ENCODE measurements at places on chromosomes 16 and 17.
A peak's percentile ranks its signal among the peaks of the same experiment; 100 is the strongest.

DNA sequence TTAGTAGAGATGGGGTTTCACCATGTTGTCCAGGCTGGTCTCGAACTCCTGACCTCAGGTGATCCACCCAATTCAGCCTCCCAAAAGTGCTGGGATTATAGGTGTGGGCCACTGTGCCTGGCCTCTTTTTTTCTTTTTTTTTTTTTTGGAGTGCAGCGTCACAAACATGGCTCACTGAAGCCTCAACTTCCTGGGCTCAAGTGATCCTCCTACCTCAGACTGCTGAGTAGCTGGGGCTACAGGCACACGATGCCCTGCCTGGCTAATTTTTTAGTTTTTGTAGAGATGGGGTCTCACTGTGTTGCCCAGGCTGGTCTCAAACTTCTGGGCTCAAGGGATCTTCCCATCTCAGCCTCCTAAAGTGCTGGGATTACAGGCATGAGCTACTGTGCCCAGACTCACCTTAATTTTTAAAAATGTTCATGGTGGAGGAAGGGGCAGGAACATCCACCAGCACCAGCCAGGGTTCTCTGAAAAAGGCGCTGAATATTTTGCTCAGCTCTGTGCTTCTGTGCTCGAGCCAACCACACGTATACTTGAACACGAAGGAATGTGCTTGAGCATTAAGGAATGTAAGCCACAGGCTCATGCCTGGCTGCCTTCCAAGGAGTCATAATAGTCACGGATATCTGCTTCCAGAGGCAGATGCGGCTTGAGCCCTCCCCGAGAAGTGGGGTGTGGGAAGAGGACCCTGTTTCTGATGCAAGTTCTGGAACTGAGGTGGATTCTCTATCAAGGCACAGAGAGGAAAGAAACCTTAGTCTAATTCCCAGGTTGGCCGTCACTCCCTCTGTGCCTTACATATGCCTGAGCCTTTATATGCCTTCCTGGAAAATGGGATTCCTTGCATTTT lies 65.5 kb upstream of the CREBBP start:
- DNase-seq = peak; percentile 94

DNA sequence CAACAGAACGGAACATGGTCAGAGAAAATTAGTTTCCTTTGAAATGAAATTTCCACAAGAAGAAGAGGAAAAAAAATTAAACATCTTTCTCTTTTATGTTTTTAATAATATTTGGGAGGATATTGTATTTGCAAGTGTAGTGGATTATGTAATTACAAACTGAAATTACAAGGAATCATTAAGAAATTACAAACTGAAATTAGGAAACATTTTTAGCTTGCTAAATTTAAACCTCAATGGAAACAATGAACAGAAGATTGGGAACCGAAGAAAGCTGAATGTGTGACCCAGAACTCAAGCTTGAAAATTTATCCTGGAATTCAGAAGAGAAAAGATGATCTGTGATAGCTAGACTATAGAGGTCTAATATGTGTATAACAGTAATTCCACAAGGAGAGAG lies 4.4 kb upstream of the PIK3R5 start:
- no peak for DNase-seq

DNA sequence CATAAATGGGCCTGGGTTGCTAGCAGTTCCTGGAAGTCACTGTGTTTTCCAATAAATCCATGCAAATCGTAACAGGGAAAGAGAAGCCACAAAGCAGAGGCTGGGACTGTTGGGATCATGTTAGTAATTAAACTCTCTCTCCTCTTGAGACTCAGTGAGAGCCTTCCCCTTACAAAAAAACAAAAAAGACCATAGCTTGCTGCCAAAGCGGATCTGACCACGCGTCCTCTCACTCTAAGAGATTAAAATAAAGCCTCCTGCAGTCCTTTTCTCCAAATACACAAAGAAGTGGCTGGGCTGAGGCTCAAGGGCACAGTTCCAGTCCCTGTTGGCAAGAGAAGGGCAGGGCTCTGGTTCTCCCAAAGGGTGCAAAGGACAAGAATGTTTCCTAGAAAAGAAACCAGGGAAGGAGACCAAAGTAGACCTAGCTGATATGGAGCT lies 38.5 kb downstream of the PIGL start:
- DNase-seq = peak; percentile 99

DNA sequence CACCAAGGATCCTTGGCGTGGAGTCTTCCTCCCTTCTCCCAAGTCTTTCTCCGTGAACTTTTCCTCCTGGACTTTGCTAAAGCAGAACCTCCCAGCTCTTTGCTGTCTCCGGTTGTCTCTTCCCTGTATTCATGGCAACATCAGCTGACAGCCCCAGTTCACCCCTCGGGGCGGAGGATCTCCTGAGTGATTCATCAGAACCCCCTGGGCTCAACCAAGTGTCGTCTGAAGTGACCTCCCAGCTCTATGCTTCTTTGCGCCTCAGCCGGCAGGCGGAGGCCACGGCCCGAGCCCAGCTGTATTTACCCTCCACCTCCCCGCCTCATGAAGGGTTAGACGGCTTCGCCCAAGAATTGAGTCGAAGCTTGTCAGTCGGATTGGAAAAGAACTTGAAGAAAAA lies 943 bp downstream of the CNTROB start:
- DNase-seq = no peak

GRCh38 chr16:76824221-76824620 lies 366.8 kb upstream of the MON1B start:
- DNase-seq = no peak

DNA sequence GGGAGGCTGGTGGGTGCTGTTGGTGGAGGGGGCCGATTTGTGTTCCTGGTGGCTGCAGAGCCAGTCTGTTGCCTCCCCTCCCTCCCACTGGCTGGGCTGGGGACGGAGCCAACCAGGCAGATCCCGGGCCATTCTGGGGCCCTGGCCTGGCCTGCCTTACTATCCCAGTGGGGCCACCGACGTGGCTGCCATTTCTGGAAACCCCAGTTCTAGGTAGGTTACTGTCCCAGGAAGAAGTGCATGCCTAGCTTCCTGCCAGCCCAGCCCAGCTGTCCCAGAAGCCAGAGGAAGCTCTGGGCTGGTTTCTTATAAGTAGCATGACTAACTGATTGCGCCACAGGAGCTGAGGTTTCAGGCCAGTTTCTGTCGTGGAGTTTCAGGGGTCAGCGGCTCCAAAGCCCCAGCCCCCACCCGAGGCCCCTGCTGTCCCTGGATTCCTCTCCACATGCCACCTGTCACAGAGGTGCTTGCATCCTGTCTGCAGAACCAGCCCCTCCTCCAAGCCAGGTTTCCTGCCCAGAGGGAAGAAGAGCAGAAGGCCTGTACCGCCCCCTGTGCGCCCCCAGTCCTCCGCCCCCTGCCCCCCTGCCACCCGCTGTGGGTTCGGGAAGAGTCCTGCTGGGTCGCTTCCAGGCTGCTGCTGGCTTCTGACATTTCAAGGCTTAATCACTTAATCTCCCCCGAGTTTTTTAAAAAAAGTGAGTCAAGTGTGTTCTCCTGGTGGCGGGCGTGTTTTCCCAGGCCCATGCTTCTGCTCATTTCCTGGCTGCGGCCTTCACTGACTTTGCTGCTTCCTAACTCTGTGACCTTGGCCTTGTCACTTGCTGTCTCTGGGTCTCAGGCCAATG lies 13.2 kb downstream of the IL4R start:
- peak; percentile 74 for DNase-seq

DNA sequence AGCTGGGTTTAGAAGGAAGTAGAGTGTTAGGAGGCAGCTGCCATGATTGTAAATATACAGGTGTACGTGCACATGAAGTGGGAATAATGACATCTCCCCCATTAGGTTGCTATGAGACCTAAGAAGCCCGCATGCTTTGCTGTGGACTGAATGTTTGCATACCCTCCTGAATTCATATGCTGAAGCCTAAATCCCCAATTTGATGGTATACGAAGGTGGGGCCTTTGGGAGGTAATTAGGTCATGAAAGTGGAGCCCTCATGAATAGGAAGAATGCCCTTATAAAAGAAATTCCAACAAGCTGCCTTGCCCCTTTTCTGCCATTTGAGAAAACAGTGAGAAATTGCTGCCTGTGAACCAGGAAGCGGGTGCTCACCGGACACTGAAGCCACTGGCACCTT lies 44.0 kb downstream of the CCDC182 start:
- DNase-seq = no peak

- DNase-seq = peak; percentile 75
These were observed 793.4 kb upstream of the CDH8 start for GRCh38 chr16:62829607-62830006.

DNA sequence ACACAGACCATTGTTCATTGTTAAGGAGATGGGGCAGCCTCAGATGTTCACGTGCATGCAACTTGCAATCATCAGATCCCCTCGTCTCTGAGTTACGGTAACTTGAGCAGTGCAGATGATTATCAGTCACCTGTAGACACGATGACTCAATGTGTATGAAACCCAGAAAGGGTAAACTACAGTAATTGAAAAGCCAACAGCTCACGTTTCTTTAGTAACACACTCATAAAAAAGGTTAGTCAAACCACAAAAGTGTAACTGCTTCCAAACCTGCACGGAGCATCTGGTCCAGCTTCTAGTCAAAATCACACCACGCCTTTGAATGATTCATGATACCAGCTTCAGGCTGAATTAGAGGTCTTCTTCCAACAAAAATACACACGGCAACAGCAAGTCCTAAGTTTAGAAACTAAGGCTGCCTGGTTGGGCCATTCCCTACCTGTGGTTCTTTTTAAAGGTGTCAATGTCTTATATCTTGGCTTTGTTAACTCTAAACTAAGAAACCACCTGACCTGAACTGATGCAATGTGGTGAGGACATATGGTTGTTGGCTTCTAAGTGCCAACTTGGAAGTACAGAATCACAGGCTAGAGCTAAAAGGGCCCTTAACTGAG lies 32.3 kb downstream of the GRB7 start:
- no peak for DNase-seq

DNA sequence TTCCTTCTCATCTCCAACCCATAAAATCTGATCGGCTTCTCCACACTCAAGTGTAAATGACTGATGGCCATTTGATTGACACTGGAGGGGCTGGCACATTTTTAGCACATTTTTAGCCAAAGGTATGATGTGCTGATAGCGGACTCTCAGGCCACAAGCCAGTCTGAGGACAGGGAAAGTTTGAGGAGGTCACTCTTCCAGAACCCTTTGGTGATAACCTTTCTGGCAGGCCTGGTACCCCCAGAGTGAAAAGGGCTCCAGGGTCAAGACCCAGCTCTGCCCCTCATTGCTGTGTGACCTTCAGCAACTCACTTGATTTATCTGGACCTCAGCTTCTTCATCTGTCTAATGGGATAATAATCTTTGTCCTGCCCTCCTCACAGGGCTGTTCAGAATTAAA lies 1.7 kb upstream of the NLRC5 start:
- no peak for DNase-seq

DNA sequence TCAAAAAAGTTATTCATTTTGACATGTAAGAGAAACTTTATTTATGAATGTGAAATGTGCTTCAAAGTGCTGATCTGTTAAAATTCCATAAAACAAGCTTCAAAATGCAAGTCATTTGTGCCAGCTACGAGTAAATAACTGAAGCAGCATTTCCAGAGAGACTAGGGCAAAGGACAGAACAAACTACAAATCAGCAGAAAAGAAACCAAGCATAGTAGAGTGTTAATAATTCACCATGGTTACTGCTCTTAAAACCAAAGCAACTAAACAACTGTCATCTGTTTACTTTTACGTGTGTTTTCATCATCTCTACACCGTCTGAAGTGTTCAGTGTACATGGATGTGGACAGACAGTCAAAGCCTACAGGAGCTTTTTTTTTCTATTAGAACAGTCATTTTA lies 1.6 kb upstream of the ASPA start:
- peak; percentile 90 for DNase-seq

DNA sequence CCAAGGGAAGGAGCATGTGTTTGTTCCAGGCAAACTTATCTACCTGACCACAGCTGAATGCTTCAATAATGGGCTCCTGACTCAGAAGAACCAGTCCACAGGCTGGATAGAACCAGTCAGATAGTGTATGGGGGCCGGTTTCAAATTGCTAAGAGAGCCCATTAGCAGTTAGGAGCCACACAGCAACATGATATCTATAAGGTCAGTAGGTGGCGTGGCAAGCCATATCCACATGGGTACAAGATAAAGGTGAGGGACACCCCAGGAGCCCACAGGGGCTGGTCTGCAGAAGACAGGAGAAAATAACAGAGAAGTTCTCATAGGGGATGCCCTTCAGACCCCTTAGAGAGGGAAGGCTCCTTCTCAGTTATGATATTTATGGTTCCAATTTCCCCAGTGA lies 31.6 kb upstream of the CDRT15 start:
- DNase-seq = no peak

DNA sequence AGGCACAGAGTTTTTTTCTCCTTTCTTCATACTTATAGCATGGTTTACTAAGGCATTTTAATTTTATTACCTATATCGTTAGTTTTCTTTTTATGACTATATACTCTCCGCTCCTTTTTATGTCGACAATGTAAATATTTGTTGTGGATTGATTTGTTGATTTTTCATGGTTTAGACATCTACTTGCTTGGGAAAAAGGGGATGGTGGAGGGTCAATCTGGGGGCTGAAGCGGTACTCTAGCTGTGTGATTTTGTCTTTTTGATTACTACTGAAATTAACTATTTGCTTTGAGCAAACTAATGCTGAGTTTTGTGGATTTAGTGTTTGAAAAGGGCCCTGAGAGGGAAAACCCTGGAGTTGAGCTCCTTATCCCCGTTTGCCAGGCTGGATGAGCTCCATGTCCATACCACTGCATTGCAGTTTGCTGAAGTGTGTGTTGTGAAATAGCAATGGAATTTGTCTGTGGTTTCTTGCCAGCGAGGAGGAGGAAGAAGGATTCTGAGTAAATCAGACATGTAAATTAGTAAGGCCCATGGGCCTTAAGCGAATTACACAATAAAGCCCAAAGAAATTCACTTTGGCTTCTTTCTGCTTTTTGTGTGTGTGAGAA lies 72.0 kb downstream of the FTO start:
- peak; percentile 83 for DNase-seq

DNA sequence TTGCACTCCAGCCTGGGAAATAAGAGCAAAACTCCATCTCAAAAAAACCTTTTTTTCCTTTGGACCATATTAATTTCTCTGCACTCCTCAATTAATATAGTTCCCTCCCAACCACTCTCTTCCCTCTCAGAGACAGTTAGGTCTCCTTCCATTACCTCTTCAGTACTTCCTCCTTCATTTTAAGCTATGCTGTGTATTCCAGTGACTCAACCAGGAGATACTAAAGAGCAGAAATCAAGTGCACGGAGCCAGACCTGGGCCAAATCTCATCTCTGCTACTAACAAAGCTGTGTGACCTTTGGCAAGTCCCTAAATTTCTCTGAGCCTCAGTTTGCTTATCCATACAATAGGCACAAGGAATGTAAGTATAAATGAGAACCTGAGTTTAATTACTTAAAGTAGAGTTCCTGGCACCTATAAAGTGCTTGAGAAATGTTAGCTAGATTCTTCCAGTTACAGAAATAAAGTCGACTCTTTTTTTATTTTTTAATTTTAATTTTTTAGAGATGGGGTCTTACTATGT lies 8.5 kb downstream of the PECAM1 start:
- DNase-seq = no peak

- no peak for DNase-seq
These were observed 90.2 kb downstream of the MRM1 start for GRCh38 chr17:36691606-36692005.

All from lung (tissue), 17 donors.